ENCODE measurements at places on chromosomes 1 and 21.

- DNase-seq, result no peak
These were observed 8.6 kb downstream of the NECTIN4 start for GRCh38 chr1:161080441-161081405.

DNA sequence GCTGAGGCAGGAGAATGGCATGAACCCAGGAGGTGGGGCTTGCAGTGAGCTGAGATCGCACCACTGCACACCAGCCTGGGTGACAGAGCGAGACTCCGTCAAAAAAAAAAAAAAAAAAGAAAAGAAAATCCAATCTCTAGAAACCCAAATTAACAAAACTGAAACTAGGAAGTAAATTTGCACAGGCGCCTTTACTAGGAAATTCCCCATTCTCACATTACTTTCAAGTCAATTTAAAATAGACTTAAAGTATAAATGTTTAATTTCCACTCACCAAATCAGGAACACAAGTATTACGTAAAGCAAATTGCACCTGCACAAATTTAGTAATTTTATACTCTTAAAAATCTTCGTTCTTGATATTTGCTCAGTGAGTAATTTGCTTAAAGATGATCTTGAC, 67.8 kb upstream of the BCAR3 start:
- DNase-seq, result no peak

DNA sequence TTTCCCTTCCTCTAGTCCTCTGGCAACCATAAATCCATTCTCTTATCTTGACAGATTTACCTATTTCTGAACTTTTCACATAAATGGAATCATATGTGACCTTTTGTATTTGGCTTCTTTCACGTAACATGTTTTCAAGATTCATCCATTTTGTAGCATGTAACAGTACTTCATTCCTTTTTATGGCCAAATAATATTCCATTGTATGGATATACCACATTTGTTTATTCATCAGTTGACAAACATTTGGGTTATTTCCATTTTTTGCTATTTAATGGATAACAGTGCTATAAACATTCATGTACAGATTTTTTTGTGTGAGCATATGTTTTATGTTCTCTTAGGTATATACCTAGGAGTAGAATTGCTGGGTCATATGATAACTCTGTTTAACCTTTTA, 54.0 kb downstream of the RPAP2 start:
- DNase-seq, result no peak

GRCh38 chr1:112575154-112575804, 43.7 kb downstream of the ST7L start:
- DNase-seq, result no peak

DNA sequence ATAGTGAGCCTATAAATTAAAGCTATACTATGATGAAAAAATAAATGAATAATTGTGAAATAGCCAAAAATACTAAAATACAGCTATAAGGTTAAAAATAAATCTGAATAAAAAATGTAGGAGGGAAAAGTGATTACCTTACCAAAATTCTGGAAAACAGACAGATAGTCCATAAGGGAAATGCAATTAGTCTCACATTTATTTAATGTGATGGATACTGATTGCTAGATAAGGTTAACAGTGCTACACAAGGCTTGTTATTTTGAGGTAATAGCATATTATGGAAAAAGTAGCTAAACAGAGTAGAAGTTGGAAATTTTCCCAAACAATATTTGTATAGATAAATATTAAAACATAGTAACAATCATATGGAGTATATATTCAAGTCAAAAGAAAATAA, 413.0 kb downstream of the NEGR1 start:
- no peak for DNase-seq

DNA sequence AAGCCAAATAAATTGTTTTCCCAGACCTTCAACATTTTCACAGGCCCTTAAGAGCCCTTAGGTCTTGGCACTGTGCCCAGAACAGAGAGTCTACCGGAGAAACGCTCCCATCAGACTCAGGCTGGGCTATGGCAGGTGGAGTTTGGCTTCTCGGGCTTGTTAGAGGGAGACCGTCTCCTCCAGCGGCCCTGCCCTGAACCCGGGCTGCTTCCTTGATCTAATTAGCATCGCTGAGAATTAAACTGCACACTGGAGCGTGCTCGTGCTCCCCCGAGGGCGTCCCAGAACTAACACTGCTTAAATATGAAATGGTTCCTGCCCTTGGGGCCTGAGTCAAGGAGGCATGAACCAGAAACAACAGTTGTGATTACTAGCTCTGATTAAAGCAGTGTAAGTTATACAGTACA, 634.4 kb downstream of the MATN1 start:
- peak; percentile 98 for DNase-seq

DNA sequence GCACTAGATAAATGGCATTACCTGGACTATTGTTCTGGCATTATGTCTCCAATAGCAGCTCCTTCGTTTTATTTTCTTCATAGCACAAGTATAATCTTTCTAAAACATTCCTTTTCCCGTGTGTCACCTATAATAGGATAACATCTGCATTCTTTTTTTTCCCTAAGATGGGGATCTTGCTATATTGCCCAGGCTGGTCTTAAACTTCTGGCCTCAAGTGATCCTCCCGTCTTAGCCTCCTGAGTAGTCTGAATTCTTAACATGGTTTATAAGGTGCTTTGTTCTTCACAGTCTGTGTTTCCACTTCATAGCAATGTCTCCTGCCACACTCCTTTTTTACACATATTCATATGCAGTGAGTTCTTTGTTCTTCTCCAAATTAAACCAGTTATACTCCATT, 8.6 kb upstream of the MOV10 start:
- no peak for DNase-seq
